ENCODE measurements at places on chromosomes 1 and 21. TPM values are rescaled to one million over a fixed set of nuclear protein-coding genes. Genes with fewer than 3 reads are reported as not detected.

DNA sequence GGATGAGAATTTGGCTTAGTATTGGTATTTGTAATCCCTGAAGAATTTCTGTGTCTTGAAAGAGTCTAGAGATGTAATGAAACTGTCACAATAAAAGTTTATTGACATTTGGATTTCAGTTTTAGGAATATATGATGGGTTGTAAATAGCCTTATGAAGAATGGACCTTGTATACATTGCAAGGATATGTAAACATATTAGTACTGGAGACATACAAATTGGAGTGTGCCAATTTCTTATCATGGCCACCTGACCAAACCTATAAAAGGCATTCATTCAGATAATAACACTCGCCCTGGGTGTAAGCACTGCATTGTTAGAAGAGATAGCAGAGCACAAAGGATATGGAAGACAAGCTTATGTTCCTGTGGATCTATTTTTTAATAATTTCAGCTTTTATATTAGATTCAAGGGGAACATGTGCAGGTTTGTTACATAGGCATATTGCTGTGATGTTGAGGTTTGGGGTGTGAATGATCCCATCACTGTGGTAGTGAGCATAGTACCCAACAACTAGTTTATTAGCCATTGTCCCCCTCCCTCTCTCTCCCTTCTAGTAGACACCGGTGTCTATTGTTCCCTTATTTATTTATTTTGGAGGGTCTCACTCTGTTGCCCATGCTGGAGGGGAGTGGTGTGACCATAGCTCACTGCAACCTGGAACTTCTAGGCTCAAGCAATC is 8.6 kb downstream of the S1PR1 start:
- peaks cover 35% of the 10 kb centered on the region for H3K36me3 ChIP-seq
- peaks cover 31% of the 10 kb centered on the region for H3K4me1 ChIP-seq
- H3K4me3 ChIP-seq: no peak overlapping the region
- H3K27me3 ChIP-seq: no peaks in the 10 kb centered on the region
- DNase-seq: no peak

DNA sequence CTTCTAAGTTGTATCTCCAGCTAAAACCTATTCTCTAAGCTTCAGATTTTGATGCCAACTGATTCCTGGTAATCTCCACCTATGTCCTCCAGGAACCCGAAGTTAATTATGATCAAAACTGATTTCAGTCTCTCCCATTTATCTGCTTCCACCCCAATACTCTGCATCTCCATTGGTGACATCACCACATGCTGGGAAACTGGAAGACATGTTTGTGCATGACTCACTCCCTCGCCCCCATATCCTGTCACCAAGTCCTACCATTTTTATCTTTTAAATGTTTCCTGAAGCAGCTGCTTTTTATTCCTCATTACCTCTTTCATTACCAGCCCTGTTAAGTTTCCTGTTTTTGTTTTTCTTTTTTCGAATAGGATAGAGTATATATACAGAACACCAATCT is 228.5 kb downstream of the LRRC40 start:
- H3K27me3 ChIP-seq: peaks cover 1% of the 10 kb centered on the region
- no peak overlapping the region for H3K4me3 ChIP-seq
- no peak overlapping the region for H3K27ac ChIP-seq
- DNase-seq: no peak
- H3K36me3 ChIP-seq: no peaks in the 10 kb centered on the region

- peak; percentile 35 for DNase-seq
- peaks cover 78% of the 10 kb centered on the region for H3K27me3 ChIP-seq
- H3K36me3 ChIP-seq: no peaks in the 10 kb centered on the region
- H3K4me3 ChIP-seq: no peak overlapping the region
- H3K4me1 ChIP-seq: peaks cover 6% of the 10 kb centered on the region
- H3K27ac ChIP-seq: no peak overlapping the region
Measured at GRCh38 chr21:41506611-41507520, 1.1 kb downstream of the TMPRSS2 start.

- H3K27me3 ChIP-seq: no peaks in the 10 kb centered on the region
- H3K4me1 ChIP-seq: peaks cover 2% of the 10 kb centered on the region
- peaks cover 22% of the 10 kb centered on the region for H3K36me3 ChIP-seq
- no peak overlapping the region for H3K4me3 ChIP-seq
- no peak for DNase-seq
Measured at GRCh38 chr1:229318056-229318455, 24.8 kb downstream of the CCSAP start.

GRCh38 chr1:109927911-109928321 is 17.3 kb downstream of the CSF1 start:
- H3K4me3 ChIP-seq: no peak overlapping the region
- no peak for DNase-seq
- H3K27me3 ChIP-seq: no peaks in the 10 kb centered on the region
- H3K27ac ChIP-seq: no peak overlapping the region

- DNase-seq: no peak
- no peak overlapping the region for H3K27ac ChIP-seq
- H3K36me3 ChIP-seq: no peaks in the 10 kb centered on the region
- no peak overlapping the region for H3K4me3 ChIP-seq
- H3K27me3 ChIP-seq: peaks cover 38% of the 10 kb centered on the region
Measured at GRCh38 chr1:156667610-156667967, 9.6 kb downstream of the NES start.

GRCh38 chr1:228166170-228166936 is 749 bp downstream of the IBA57 start:
- H3K27ac ChIP-seq: peak overlapping the region; percentile 94
- peaks cover 31% of the 10 kb centered on the region for H3K4me1 ChIP-seq
- no peak for DNase-seq

DNA sequence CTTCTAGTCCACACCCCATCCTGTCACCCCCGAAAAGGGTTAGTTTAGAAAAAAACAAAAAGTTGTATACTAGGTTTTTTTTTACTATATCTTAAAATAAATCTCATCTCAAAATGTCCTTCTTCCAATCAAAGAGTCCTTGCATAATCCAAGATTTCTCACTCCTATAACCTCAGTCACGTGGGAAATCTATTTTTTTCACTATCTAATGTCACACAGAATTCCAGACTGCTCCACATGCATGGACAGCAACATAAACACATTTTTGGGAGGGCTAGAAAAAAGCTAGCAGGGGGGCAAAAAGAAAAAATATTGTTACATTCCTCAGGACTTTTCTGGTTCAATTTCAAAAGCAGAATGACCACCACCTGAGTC is 39.3 kb downstream of the TGFBR3 start:
- H3K4me1 ChIP-seq: peaks cover 2% of the 10 kb centered on the region
- no peak overlapping the region for H3K27ac ChIP-seq
- H3K4me3 ChIP-seq: no peak overlapping the region
- peaks cover 5% of the 10 kb centered on the region for H3K36me3 ChIP-seq

DNA sequence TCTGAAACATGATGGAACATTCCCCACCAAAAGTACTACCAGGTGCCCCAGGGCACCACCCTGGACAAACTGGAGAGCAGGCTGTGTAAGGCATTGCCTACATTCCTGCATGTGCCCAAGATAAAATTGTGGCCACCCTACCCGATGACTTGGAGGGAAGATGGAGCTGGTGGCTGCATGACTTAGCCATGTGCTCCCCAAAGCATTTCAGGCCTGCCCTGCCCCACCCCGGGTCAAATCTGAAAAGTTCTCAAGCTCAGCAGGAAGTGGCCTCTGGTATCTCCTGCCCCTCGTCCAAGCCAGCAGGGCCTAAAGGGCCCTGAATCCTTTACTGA is 8.5 kb downstream of the CD2 start:
- H3K36me3 ChIP-seq: peaks cover 82% of the 10 kb centered on the region
- H3K27me3 ChIP-seq: no peaks in the 10 kb centered on the region
- H3K27ac ChIP-seq: peak overlapping the region; percentile 96

GRCh38 chr21:45430521-45431501 is 25.8 kb downstream of the COL18A1 start:
- H3K27me3 ChIP-seq: no peaks in the 10 kb centered on the region
- H3K27ac ChIP-seq: no peak overlapping the region
- no peaks in the 10 kb centered on the region for H3K36me3 ChIP-seq
- no peak overlapping the region for H3K4me3 ChIP-seq
- DNase-seq: no peak

DNA sequence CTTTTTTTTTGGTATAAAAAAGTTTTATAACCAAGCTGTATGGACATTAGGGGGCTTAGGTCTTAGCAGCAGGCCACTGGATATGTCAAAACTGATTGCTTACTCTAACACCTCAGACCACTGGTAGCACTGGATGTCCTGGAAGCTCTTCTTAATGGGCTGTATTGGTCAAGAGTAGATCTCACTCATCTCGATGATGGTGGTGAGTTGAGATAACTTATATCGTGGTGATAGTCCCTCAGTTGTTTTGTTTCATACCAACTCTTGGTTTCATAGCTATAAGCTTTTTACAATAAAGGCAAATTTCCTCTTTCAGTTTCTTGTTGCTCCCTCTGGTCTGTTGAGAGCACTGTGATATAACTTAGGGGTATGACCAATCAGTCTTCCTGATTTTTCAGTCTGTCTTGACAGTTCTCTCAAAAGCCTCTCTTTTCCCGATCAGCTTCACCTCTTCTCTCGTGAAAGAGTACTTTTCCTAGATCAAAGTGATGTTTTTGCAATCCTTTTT is 9.7 kb upstream of the AGO1 start:
- no peaks in the 10 kb centered on the region for H3K4me1 ChIP-seq
- H3K27me3 ChIP-seq: peaks cover 2% of the 10 kb centered on the region
- DNase-seq: no peak
- no peaks in the 10 kb centered on the region for H3K36me3 ChIP-seq
- no peak overlapping the region for H3K4me3 ChIP-seq

GRCh38 chr1:36988741-36989193 is 45.5 kb downstream of the GRIK3 start:
- H3K36me3 ChIP-seq: no peaks in the 10 kb centered on the region
- no peak overlapping the region for H3K27ac ChIP-seq
- DNase-seq: no peak
- no peaks in the 10 kb centered on the region for H3K27me3 ChIP-seq
- H3K4me1 ChIP-seq: no peaks in the 10 kb centered on the region
- H3K4me3 ChIP-seq: no peak overlapping the region

GRCh38 chr1:37423810-37424209 is 50.6 kb upstream of the ZC3H12A start:
- H3K36me3 ChIP-seq: no peaks in the 10 kb centered on the region
- no peak for DNase-seq
- H3K27me3 ChIP-seq: peaks cover 17% of the 10 kb centered on the region
- H3K27ac ChIP-seq: no peak overlapping the region
- no peak overlapping the region for H3K4me3 ChIP-seq
- no peaks in the 10 kb centered on the region for H3K4me1 ChIP-seq

GRCh38 chr1:112956544-112957132 is 642 bp upstream of the SLC16A1 start:
- H3K4me3 ChIP-seq: peak overlapping the region; percentile 86
- peak overlapping the region; percentile 99 for H3K27ac ChIP-seq
- no peaks in the 10 kb centered on the region for H3K27me3 ChIP-seq

DNA sequence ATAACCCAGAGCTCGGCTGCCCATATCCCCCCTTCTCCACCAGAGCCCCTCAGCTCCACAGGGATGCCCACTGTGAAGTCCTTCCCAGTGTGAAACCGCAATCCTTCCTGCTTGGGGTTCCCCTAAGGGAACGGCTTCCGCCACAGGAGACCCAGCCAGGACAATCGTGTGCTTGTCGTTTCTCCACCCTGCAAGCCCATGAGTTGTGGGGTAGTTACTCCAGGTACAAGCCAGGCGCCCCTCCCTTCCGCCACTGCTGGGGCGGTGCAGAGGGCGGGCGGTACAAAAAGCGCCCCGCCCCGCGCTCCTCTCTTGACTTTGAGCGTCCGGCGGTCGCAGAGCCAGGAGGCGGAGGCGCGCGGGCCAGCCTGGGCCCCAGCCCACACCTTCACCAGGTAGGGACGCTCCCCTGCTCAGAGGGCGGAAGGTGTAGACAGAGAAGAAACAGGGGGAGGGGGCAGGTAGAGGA is at the start of gene TINAGL1:
Gene TINAGL1 (plus strand): TSS at position 315 of the 469 bp plus-strand sequence. CDS start 634 bp downstream, outside the sequence.
- no peak within 1 kb of the TSS for H3K4me3 ChIP-seq
- peaks cover 9% of the 10 kb centered on the region for H3K27me3 ChIP-seq
- no peak within 1 kb of the TSS for H3K27ac ChIP-seq

- H3K4me3 ChIP-seq: no peak overlapping the region
- DNase-seq: no peak
- H3K27me3 ChIP-seq: peaks cover 11% of the 10 kb centered on the region
- H3K4me1 ChIP-seq: no peaks in the 10 kb centered on the region
- H3K27ac ChIP-seq: no peak overlapping the region
Measured at GRCh38 chr1:202247104-202247503, 53.5 kb downstream of the LGR6 start.

DNA sequence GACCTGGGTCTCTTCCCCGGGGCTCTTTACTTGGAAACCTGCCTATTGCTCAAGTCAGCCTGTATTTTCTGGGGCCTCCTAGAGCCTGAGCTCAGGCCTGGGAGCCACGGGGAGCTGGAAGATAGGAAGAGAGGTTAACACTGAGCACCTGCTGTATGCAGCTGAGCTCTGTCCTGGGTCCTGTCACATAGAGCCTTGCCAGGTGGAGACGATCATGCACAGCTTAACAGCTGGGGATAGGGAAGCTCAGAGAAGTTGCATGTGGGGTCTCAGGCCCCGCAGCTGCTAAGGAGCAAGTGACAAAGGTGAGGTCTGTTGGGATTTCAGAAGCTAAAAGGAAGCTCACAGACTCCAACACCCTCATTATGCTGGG is 127.4 kb upstream of the TMEM51 start:
- H3K27me3 ChIP-seq: no peaks in the 10 kb centered on the region
- H3K27ac ChIP-seq: no peak overlapping the region
- no peak overlapping the region for H3K4me3 ChIP-seq
- DNase-seq: no peak
- H3K36me3 ChIP-seq: no peaks in the 10 kb centered on the region

DNA sequence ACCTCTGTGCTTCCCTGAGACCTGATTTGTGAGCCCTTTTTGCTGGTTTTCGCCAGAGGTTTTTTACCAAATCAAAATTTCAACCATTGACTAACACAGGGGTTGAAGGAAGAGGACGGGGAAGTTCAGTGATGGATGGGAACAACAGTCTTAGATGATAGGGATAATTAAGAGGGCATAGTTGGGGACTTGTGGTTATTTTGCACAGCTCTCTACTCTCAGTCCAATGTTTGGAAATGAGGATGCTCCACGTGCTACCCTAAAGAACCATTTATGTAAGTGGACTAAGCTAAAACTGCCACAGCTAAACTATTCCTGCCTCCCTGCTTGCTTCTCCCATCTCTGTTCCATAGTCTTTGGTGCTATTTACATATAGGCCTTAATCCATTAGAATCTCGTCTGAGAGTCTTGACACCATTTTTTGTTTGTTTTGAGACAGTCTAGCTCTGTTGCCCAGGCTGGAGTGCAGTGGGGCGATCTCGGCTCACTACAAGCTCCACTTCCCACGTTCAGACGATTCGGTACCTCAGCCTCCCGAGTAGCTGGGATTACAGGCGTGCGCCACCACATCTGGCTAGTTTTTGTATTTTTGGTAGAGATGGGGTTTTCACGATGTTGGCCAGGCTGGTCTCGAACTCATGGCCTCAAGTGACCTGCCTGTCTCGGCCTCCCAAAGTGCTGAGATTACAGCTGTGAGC is 684 bp upstream of the MCL1 start:
- H3K27me3 ChIP-seq: no peaks in the 10 kb centered on the region
- peaks cover 19% of the 10 kb centered on the region for H3K4me1 ChIP-seq
- H3K27ac ChIP-seq: peak overlapping the region; percentile 91
- peaks cover 44% of the 10 kb centered on the region for H3K36me3 ChIP-seq
- DNase-seq: no peak
- peak overlapping the region; percentile 92 for H3K4me3 ChIP-seq

Gene FAM78B
- total RNA-seq: not detected

Gene AMY1A
- not detected for total RNA-seq

Gene GPR37L1
- total RNA-seq: not detected

Gene HSF2BP
- total RNA-seq: 0.31 TPM

Gene LYST
- total RNA-seq: 52.8 TPM

Gene MUL1
- total RNA-seq: 19.8 TPM

Gene LDLRAD1
- total RNA-seq: not detected

Gene OR2L13
- total RNA-seq: not detected

Gene CAMK2N1
- total RNA-seq: 3.0 TPM
